ENCODE measurements at places on chromosomes 11 and 22.

DNA sequence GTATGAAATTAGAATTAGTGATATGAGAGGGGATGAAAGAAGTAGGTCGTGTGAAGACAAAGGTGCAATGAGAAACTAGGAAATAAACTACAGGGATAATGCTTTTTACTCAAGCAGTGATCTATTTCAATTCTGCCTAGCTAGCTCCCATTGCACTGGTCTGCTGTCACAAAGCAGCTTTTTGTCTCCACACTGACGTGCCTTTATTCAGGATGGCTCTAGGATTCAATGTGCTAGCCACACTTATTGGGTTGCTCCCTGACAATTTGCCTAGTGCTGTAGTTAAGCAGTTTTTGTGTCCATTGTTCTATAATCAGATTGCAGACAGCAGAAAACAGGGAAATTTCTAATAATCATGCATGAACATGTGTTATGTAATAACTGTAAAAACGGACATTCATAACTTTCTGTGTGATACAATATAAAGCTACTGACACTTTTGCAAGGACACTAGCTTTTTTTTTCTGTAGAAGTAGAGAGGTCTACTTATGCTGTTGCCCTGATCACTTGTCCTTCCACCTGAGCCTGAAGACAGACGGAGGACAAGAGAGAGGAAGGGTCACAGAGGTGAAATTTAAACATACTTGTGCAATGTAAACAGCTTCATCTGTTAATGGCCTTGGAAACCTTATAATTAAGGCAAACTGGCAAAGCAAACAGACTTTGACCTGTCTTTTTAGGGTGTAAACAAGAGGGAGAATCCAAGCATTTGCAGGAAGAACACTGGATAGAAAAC is 269.6 kb downstream of the LRRC4C start:
- no peak for DNase-seq

DNA sequence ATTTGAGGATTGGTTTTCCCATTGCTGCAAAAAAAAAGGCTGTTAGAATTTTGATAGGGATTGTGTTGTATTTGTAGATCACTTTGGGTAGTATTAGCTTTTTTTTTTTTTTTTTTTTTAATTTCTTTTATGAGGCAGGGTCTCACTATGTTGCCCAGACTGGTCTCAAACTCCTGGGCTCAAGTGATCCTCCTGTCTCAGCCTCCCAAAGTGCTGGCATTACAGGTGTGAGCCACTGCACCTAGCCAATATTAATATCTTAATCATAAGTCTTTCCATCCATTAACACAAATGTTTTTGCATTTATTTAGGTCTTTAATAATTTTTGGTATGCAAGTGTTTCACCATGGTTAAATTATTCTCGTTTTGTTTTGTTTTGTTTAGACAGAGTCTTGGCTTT is 23.0 kb upstream of the AIFM3 start:
- DNase-seq, result no peak

DNA sequence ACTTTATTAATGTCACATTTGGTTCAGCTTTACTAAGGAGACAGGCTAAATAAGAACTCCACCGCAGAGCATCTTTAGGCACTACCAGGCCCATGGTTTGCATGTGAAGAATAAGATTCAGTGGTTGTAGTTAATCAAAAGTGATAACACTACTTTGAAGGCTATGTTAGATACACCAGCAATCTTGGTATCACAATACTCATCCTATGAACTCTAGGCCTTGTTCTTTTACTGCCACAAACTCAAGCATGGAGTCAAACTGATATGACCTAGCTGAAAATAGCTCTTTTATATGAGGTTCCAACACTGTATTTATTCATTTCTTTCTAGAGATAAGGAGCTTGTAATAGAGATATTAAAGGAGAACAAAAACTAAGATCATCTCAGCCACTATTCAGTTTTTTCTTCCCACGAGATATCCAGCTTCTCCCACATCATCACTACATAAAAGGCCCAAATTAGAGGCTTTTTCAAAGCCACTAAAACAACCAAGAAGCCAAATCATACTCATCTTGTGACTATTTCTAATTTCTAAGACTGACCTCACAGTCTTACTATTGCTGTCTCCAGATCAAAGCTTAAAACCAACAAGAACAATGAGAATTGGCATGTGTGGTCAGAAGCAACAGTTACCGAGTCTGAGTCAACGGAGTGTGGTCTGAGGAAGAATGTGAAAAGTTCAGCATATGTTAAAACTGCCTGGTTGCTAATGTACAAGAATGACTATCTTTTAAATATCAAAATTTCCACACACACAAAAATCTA is 25.1 kb upstream of the GUCY1A2 start:
- peak; percentile 83 for DNase-seq

GRCh38 chr11:16278273-16278672 is 78.1 kb downstream of the SOX6 start:
- DNase-seq, result no peak

DNA sequence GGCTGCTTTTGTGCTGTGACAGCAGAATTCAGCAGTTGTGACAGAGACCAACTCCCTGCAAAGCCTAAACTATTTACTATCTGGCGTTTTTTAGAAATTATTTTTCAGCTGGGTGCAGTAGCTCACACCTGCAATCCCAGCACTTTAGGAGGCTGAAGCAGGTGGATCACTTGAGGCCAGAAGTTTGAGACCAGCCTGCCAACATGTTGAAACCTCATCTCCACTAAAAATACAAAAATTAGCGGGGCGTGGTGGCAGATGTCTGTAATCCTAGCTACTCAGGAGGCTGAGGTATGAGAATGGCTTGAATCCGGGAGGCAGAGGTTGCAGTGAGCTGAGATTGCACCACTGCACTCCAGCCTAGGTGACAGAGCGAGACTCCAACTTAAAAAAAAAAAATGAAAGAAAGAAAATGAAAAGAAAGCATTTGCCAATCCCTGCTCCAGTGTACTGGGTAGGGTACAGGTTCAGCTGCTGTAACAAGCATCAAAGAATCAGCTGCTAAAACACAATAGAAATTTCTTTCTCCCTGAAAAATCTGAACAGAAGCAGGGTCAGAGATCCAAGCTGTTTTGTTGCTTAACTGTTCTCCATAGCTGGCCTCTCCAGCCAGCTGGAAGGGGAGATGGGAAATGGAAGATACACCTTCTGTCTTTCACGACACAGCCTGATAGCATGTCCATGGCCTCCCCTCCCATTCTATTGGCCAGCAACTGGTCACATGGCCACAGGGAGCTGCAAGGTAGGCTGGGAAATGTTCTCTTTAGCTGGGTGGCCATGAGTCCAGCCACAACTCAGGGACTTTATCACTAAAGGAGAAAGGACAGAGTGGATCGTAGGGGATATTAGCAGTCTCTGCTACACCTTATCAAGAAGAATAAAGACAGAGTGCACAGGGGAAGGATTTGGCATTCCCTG is 8.5 kb upstream of the NCF4 start:
- no peak for DNase-seq

DNA sequence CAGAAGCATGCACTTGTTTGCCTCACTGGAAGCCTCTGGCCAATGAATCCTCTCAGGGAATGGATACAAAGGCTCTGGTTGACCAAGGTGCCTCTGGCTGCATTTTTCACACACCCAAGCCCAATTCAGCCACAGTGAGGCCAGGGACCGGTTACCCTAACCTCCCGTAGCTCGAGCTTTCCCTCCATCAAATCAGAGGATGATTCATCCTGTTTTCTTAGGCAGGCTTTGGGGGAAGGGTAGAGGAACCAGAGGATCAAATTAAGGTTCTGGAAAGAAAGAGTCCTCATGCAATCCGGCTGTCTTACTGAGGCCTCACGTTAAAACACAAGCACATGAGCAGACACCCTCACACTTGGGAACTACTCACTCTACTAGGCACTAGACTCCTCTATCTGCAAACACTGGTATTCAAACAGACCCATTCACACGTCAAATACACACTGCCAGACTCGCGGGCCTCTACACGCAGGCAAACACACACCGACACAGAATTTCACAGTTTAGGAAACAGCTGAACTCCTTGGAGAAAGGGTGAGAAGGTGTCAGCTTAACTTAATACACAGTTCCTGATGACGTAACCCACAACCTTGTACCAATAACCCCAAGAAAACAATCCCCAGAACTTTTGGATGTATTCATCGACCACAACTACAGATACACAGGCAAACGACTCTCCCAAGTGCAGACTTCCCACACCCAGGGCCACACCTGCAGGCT is 12.4 kb downstream of the NRXN2 start:
- no peak for DNase-seq

- no peak for DNase-seq
Measured at GRCh38 chr22:36540867-36541642, 12.1 kb upstream of the EIF3D start.

DNA sequence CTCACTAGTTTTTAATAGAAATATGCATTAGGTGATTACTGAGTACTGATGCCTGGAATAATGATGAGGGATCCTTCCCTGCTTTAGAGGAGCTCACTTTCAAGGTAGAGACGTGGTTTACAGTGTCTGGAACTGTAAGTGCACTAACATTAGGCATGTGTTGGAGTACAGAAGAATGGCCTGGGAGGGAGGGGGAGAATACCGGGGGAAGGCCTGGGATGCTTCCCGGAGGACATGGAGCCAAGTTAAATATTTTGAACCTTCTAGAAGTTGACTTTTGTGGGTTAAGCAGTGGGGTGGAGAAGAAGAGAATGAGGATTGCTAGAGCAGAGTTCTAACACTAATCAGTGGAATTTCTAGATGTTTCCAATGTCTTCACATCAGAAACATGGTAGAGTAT is 261.6 kb downstream of the NELL1 start:
- DNase-seq, result no peak

GRCh38 chr11:35419184-35419829 is at the start of gene SLC1A2:
Gene SLC1A2 (minus strand): TSS chr11:35419558. CDS start chr11:35418966, 592 bp downstream.
- DNase-seq, result no peak

GRCh38 chr11:35144806-35145205 is 5.8 kb downstream of the CD44 start:
- DNase-seq, result no peak

DNA sequence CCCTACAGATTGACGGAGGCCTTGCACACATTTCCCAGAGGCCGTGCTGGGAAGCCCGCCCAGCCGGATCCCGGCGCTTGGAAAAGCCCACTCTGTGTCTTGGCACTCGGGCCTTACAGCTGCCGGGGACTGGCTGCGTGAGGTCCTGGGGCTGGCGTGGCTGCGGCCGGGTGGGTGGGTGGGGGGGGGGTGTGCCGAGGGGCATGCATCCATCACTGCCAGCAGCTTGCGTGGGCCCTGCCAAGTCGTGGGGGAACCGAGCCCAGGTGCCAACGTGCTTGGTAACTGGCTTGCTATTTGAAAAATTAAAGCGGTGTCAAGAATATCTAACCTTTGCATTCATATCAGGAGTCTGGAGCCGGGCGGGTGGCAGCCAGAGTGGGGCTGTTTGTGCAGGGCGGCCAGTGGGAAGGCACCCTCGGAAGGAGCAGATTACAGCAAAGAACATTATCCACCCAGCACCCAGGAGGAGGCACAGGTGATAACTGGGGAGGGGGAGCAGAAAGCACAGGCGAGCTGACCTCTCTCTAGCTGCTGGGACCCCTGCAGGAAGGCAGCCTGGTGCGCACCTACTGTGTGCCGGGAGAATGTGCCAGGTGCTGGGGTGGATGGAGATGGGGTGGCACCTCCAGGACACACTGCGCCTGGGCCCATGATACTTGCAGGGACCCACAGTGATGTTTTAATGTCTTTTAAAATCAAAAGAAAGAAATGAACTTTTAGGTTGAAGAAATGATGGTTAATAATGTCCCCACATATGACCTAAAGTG is 28.5 kb upstream of the SMIM38 start:
- DNase-seq, result no peak

DNA sequence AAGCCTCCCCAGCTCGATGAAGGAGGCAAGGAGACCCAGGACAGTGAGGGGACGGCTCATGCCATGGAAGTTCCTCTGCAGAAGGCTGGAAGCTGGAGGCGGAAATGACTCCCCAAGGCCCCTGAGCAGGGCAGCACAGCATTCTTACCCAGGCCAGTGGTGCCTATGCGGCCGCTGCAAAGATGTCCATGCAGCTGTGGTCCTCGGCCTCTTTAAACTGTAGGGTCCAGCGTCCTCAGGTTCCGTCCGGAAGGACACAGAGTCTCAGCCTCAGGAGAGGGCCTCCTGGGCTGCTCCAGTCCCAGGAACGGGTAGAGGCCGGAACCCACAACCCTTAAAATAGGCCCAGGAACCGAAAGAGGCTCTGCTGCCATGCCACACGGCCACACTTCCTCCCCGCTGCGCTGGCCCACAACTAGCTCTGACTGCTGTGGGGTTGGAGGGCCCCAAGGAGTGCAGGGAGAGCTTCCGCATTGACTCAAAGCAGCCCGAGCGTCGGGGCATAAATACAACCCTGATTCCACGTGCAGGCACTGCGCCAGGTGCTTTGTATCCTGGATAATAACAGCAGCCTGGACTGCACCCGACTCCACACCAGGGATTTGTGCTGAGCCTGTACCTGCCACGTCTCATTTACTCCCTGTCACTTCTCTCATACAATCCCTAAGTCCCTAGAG is 5.5 kb downstream of the KIAA0930 start:
- no peak for DNase-seq

DNA sequence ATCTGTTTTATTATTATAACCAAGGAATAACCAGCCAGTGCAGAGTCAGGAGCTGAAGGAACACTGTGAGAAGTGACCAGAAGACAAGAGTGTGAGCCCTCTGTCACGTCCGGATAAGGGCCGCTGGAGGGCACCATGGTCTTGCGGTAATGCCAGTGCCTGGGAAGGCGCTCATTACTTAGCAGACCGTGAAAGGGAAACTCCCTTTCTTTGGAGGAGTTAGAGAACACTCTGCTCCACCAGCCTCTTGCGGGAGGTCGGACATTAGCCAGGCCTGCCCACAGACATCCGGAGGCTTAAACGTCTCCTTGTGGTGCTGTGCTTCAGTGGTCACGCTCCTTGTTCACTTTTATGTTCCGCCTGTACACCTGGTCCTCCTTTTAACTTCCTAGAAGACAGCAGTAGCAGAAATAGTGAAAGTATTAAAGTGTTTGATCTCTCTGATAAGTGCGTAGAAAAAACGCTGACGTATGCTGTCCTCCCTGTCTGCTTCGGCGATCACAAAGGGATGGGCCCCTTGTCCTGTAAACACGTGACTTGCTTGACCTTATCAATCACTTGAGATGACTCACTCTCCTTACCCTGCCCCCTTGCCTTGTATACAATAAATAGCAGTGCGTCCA is 120.6 kb upstream of the LMO1 start:
- no peak for DNase-seq

DNA sequence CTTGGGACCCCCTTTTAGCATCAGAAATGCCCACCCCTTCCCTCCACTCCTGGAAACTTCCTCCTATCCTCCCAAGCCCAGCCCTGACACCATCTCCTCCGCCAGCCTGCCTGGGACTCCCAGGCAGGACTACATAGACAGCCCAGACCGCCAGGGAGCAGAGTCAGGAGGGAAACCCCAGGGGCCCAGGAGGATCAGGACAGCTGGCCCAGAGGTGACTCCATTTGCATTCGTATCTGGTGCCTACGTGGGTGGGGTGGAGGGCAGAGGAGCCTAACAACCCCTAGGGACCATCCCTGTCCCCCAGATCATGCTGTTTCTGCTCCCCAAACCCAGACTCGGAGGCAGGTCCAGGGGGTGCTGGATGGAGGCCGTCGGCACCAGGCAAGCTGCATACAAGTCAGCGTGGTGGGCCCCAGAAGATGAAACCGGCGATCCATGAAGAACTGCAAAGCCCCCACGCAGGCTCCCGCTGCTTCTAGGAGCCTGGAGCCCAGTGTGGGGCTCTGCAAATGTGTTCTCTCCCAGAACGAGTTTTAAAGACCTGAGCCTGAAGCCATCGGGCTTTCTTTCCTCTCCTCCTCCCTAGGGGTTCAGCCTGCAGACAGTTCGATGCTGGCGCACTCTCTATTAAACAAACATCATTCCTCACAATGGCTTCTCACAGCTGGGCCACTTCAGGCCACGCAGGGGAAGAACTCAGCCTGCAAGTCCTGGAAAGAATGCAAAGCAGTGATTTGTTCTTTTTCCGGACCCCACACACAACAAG is 1506.8 kb downstream of the BRD1 start:
- no peak for DNase-seq

- no peak for DNase-seq
Measured at GRCh38 chr11:64523456-64524157, 67.4 kb upstream of the SLC22A12 start.
